ENCODE measurements at places on chromosomes 4 and X. TPM values are rescaled to one million over a fixed set of nuclear protein-coding genes. Genes with fewer than 3 reads are reported as not detected.

DNA sequence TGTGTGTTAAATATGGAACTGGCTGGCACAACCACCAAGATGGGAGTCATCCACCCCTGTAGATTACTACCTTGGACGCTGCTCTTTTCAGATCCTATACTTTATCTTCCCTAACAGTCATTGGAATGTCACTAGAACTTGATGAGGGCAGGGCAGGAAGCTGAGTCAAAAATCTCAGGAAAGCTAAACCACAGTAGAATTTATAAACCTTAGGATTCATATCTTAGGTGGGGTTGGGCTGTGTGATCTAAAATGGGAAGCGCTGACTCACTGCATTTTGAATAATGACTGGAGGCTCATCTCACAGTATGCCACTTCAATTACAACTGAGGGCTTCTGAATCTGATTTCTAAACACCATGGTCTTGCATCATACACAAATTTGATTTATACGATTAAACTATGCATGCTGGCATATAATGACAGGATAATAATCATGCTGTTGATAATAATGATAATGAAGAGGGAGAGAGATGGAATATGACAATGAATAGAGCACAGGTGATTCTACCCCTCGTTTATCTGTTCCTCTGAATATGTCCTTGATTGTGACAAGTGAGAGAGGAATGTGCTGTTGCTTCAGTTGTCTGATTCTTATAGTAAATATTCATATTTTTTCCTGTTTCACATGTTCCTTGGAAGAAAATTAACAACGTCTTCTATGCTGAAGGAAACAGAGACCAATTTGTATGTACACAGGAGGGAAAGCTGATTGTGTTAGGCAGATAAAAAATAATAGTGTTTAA is 270.3 kb upstream of the HS3ST1 start:
- DNase-seq = peak; percentile 82

DNA sequence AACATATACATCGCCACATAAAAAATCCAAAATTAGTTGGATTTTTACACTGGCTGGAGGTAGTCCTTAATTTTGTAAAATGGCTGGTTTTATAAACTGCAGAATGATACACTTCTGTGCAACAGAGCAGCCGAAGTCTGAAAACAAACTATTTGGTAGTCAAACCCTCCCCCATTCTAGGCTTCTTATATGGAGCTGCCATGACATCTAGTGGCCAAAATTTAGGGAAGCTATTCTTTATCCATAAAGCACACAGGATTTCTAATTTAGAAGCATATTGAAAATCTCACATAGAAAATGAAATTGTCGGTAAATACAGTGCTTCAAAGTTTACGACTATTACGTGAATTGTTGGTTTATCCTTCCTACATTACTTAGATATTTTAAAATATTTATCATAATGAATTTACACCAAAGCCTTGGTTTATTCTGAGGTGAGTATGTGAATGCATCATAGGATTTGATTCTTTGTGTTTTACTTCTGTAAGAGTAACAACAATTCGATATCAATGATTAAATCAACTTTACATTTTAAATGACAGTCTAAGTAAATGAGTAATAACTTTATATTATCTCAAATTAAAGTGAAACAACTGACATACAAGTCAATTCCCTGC is 113.4 kb upstream of the FAM241A start:
- peak; percentile 71 for DNase-seq

- no peak for DNase-seq
Measured at GRCh38 chr4:61397174-61397573, 197.0 kb downstream of the ADGRL3 start.

DNA sequence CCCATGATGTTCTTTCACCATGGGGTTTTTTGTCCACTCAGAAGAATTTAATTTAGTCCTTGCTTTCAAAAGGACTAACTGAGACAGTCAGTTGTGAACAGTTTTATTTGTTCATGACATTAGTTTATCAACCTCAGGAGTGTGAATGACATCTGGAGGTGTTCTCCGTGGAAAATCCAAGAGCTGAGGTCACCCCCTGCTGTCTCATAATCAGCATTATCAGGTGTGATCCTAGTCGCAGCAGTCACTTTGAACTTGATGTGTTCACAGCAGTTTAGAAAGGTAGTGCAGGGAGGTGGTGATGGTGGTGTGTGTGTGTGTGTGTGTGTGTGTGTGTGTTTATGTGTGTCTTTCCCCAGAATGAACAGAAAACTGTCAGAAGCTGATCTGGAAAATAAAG is 1760.8 kb upstream of the PCDH10 start:
- no peak for DNase-seq

- no peak for DNase-seq
Measured at GRCh38 chrX:375181-376036, 11.3 kb downstream of the PPP2R3B start.

GRCh38 chr4:100679926-100680325 is 162.1 kb upstream of the EMCN start:
- peak; percentile 19 for DNase-seq

- DNase-seq = no peak
Measured at GRCh38 chr4:122772311-122772710, 39.8 kb downstream of the BBS12 start.

GRCh38 chrX:2498781-2499302 is 1.9 kb downstream of the DHRSX start:
- DNase-seq = peak; percentile 27

EFHC2 gene
- 0.05 TPM for total RNA-seq

HSFX3 gene
- not detected for total RNA-seq

All from dermis blood vessel endothelial cell (primary cell).